PC-9 (cell line): ENCODE measurements at places on chromosomes 4 and X.

- no peak for DNase-seq
Measured at GRCh38 chrX:27309406-27309805, 153.7 kb downstream of the PPP4R3C start.

- no peak for DNase-seq
Measured at GRCh38 chrX:134849390-134849789, 141.4 kb upstream of the SMIM10 start.

DNA sequence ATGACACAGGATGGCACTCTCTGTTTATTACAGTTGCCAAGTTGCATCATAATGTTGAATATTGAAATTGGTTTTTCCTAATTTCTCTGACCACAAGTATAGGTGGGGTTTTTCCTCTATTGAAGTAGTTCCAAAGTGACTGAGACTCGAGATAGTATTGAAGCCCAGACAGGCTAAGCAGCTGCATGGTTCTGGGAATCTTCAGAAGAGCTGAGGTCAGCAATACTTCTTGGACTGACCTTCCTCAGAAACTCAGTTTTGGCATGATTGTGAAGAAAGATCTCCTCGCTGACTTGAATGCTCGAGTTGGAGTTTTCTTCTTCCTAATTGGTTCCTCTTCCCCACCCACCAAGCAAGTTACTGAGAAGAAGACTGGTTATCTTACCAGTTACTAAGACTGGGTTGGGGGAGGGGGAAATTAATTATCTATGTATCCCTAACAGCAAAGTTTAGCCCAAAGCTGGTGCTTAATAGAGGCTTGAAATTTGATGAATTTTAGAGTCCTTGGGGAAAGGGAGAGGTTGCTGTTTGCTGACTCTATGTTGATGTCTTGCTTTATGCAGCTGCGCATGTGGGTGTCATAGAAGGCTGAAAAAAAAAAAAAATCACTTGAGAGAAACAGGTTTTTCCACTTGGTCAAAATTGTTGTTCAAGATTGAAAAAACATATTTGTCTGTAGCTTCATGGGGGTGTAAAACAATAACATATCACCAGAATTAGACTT, 91.1 kb downstream of the P2RY10 start:
- DNase-seq = no peak

DNA sequence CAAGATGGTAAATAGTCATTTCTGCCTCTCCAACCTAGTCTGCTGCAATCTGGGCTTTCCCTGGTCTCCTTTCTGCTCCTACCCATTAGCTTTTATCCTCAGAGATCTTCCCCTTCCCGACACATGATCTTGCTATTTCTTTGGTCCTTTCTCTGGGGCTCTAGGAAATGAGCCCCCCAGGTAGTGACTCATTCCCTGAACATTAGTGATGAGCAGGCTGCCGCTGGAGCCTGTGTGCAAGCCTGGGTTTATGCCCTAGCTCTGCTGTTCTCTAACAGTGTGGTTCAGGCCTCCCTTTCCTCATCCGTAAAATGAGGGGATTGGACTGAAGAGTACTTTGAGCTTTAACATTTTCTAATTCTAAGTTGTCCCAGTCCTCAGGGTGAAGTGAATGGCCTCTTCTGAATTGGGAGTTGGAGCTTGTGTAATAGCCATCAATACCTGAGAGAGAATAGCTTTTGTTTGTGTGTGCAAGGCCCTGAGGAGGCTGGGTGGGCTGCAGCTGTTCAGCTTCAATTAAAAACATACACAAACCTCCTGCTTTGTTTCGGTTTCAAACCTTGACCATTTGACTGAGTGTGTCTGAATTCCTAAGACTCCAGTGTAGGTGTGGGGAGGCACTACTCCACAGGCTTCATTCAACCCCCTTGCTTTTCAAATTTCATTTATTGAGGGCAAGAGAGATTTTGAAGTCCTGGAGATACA, 115.6 kb upstream of the SCML1 start:
- DNase-seq = no peak

GRCh38 chr4:144801731-144802130, 155.8 kb downstream of the HHIP start:
- DNase-seq = no peak

DNA sequence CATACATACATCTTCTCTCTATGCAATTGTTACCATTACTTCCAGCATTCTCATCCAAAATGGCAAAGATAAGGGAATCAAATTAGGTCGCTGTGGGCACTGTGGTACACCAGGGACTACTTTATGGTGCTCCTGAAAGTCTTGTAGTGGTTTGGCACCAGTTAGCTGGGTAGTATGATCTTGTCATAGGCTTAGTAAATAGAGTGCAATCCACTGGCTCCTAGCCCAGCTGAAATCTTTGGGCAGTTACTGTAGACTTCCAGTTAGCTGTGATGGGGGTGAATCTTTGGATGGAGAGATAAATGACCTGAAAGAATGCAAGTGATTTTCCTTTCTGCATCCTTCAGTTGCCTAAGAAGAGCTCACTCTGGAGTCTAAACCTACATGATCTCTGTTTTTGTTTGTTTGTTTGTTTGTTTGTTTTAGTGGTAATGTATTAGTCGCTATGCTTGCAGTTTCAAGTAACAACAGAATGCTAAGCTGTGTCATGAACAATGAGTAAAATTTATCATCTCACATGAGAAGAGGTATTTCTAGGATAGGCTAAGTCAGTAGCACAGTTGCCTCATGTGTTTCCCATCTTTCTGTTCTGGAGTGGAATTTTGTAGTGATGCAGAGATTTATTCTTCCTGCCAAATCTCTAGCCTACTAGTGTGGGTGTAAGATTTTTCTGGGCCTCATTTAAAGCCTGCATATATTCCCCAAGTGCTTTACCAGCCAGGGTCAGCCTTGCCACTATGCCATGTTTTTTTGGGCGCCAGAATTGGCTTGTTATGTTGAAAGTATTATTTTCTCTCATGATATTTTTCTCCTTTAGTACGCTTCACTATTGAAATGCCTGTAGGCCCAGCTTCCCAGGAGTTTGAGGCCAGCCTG, 24.2 kb downstream of the HERC3 start:
- no peak for DNase-seq

GRCh38 chrX:98924511-98924910, 1485.6 kb downstream of the PCDH19 start:
- DNase-seq = no peak

DNA sequence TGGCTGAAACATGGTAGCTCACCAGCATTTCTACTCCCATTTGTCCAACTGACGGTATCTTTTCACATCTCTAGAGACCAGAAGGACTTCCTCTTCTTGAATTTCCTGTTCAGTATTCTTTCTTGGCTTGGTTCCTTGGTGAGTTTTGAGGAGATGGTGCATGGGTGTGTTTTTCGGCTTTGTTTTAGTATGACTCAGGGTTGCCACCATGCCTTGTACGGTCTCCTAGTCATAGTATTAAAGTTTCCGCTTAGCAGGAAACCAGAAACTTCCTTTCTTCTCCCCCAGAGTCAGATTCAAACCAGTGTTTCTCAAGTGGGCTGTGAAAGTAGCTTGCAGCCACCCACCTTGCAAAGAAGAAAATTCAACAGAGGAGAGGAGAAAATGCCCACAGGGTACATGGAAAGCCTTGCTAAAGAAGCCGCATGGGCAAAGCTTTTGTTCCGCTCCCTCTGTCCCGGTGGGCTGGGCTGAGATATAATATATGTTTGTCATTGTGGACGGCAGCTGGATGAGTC, 5.7 kb downstream of the CD99 start:
- DNase-seq = peak; percentile 55

- DNase-seq = no peak
Measured at GRCh38 chrX:55356609-55357008, 91.9 kb upstream of the PAGE3 start.

DNA sequence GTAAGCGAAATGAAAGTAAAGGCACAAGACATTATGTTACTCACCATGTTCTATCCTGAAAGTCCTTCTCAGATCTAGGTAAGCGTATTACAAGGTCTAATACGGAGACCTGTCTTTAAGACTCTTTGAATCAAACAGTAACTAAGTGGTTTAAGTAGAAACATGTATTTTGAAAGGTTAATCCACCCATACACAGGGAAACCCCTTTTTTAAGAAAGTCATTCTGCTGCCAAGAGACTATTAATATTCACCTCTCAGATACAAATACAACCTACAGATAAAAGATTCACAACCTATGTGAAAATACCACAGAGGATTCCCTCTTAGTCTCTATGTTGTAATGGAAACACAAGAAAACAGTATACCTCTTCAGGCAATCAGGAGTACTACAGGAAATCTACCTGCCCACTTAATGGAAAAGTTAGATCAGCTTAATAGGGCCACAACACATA, 63.2 kb upstream of the TNIP3 start:
- DNase-seq = no peak

DNA sequence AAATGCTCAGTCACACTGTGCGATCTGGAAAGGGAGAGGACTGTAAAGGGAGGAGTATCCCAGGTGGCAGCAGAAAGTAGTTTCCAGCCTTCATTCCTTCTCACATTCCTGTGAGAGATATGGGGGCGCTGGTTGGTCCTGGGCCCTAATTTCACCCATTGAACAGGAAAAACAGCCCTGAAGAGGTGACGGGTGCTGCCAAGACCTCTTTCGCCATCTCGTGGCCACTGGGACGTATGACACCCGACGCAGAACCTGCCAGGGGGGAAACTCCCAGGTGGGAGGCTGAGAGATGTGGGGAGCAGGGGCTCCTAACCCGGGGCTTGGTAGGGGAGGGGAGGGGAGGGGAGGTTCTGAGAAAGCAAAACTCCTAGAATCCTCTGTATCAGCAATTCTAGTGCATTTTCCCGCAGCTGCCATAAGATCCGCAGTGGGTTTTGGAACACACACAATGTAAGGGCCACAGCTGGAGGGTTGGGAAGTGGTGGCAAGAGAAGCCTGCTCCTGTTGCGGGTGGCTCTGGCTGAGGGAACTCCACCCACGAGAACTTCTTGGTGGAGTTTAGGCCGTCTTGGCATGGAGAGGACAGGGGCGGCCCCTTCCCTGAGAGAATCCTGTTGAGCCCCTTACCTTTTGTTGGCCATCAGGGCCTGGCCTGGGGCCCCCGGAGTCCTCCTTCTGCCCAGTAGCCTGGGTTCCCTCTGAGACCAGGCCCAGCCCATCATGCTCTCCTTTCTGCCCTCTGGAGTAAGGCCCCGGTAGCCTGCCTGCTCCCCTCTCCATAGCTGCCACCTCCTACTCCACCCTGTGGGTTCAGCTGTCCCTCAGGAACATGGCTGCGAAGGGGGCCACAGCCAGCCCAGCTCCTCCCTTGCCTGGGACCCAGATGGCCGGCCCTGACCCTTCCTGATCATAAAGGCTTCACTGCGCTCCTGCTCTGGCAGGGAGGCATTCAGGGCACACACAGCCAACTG, 134.1 kb downstream of the OR13H1 start:
- DNase-seq = peak; percentile 46

- DNase-seq = no peak
Measured at GRCh38 chrX:150489359-150490015, 78.9 kb upstream of the MTM1 start.
